RWPE2 (cell line): ENCODE measurements at places on chromosomes 2 and 18.

DNA sequence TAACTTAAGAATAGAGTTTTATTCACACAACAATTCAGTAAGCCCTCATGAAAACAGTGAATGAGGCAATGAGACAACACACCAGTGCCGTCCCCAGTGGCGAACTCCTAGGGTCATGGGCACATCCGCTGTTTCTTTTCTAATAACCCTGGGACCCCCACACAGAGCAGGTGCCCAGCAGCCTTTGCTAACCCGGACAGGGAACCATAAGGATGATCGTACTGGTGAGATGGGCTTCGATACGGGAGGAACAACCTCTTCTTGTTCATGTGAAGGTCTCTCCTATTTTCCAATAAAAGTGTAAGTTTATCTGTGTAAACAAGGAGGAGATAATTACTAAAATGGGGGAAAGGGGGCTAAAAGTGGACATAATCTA, 97.4 kb upstream of the MGAT4A start:
- DNase-seq, result no peak

GRCh38 chr2:201126308-201127151, 10.6 kb downstream of the CFLAR start:
- DNase-seq, result no peak

GRCh38 chr2:192357217-192357616, 162.5 kb upstream of the TMEFF2 start:
- no peak for DNase-seq

GRCh38 chr2:159050426-159050825, 82.0 kb downstream of the TANC1 start:
- no peak for DNase-seq

DNA sequence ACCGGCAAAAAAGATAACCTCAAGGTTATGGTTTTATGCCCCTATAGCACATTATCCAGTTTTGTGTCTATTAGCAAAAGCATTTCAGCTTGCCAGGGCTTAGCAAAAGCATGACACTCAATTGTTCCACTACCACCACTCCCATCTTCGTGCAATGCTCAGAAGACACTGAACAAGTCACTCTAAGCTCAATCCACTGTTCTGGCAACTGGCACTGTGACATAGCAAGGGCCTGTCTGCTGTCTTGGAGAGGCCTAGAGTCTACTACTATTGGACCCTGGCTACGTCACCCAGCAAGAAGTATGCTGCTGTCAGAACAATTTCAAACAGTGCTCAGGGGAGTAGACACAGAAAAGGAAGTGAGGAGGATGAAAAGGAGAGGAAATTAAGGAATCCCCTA, 103.5 kb upstream of the PPP1CB start:
- no peak for DNase-seq

DNA sequence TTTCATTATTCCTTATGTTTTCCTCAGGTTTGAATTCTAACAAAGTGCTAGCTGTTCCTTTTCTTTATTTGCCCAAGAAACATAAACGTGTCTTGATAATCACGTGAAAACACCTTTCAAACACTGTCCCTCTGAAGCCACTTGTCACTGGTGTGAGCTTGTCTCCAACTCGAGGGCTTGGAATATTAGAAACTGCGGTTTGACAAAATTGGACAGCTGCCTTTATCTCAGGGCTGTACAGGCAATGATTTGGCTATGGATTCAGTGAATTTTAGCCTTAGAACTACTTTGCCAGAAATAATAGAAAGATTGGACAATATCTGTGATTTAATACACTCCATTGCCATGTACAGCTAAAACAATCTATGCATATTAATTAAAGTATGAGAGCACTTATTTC, 763.0 kb upstream of the ACVR2A start:
- no peak for DNase-seq

DNA sequence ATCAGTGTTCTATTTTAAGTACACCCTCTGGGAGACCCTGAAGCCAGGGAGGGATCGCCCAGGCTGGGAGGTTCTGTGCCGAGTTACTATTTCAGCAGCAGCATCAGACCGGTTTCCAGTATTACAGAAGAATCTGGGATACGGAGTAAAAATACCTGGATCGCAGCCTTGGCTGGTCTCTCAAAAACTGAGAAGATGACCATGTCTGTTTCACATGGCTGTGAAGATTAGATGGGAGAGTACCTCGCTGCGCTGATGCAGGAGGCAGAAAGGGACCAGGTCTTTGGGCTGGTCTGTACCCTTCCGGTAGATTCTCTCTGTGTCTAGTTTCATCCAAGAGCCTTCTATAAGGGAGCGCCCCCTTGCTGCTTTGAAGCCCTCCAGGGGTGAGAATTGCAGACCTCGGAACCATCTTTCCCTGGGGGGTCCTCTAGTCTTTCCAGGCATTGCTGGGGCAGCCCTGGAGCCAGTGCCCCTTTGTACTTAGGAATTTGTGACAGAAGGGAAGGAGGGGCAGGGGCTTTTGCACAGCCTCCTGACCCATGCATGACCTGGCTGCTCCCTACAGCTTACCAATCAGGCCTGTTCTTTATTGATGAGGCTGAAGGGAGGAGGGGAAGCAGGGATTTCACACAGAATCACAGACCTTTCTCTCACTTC, 56.3 kb upstream of the MAPRE3 start:
- DNase-seq, result no peak

DNA sequence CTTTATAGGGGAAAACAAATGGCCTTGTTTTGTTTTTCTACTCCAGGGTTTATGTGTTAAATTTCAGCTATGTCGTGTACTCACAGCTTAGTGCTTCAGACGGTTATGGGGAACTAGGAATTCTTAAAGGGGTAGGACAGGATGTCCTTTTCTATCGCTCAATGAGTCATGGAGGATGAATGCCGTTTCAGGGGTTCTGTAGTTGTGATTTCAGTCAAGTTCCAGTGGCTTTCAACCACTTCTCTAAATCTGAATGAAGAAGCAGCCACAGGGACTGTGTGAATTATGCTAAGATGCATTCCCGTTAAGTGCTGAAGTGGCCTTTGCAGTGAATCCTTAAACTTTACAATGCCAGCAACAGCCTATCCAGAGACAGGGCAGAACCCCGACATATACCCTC, 1231.7 kb upstream of the ZEB2 start:
- no peak for DNase-seq

GRCh38 chr2:181077128-181077709, 96.8 kb downstream of the UBE2E3 start:
- DNase-seq, result no peak

- no peak for DNase-seq
Observed at GRCh38 chr2:58984731-58985130, 743.6 kb upstream of the FANCL start.

- no peak for DNase-seq
Observed at GRCh38 chr2:66634784-66635183, 199.9 kb downstream of the MEIS1 start.

- DNase-seq, result no peak
Observed at GRCh38 chr2:190404487-190404886, 3.7 kb upstream of the MFSD6 start.

- no peak for DNase-seq
Observed at GRCh38 chr18:39699340-39699964, 2133.9 kb upstream of the CELF4 start.

- no peak for DNase-seq
Observed at GRCh38 chr2:236601316-236602202, 31.9 kb downstream of the ACKR3 start.

- no peak for DNase-seq
Observed at GRCh38 chr2:163594497-163594896, 141.3 kb downstream of the FIGN start.

DNA sequence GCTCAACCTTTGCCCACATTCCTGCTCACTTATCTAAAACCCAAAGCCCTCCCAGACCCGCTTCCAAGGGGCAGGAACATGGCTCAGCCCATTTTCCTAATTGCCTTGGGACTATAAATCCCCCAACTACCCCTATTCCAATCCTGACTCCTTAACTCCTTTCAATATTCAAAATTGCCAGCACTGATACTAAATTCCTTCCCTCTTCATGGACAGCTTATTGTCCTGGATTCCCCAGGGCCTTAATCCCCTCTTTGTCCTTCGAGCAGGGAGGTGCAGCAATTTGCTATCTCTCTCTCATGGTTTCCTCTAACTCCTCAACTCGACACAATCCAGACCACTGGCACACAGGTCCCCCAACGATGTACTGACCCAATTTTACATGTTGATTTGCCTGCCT, 99.1 kb downstream of the SLC25A12 start:
- no peak for DNase-seq

DNA sequence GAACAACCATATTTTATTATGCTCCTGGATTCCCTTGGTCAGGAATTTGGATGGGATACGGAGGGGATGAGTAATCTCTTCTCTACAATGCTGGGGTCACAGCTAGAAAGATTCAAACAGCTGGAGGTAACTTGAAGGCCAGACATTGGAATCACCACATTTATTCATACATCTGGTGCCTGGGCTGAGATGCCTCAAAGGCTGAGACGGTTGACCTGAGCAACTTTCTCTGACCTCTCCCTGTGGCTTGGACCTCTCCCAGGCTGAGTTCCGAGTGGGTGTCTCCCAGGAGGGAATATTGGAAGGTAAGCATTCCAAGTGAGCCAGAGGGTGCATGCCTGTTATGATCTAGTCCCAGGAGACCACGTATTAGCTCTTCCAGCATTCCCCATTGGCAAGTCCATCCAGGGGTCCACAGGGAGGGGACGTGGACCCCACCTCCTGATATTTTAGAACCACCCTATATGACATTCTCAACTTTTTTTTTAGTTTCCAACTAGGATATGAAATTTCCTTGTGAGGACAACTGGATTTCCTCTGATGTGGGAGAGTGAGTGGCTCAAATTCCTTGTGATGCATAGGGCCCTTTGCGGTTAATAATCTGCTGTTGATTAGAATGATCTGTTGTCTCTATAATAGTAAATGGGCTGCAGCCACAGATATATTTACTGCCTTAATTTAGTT, 101.8 kb downstream of the MRPS9 start:
- no peak for DNase-seq

DNA sequence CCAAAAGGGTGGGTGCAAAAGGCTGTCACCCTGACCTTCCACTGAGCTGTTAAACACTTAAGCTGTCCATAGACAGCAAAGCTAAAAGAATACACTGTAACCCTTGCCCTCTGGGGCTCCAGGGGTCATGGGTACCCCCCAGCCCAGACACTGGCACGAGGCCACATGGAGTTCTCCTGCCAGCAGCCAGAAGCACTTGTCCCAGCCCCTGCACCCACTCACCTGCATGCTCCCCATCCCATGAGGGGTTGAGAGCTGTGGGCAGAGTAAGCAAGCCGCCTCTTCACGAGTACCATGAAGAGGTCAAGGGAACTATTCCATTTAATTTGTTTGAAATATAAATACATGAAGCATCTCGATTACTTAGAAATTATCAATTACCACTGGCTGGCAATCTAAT, 867.1 kb upstream of the ZEB2 start:
- DNase-seq, result no peak

DNA sequence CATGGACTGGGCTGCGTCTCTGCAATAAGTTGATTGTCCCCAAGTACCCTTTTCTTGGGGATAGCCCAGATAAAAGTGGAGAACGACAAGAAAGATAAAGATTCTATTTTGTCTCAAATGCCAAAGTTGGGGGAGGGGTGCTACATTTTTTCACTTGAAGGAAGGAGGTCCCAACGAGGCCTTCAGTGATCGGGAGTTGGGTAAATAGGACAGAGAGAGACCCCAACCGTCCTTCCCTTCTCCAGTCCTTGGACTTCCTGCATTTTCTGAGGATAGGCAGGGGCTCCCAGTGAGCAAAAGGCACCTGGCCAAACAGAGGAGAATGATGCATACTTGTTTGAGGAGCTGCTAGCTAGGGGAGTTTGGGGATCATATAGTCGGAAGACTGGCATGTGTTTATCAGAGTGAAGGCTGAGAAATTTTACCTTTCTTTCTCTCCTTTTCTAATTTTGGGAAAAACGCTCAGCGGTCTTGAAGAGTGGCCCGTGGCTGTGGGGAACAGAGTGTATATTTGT, 3.5 kb upstream of the EN1 start:
- no peak for DNase-seq

DNA sequence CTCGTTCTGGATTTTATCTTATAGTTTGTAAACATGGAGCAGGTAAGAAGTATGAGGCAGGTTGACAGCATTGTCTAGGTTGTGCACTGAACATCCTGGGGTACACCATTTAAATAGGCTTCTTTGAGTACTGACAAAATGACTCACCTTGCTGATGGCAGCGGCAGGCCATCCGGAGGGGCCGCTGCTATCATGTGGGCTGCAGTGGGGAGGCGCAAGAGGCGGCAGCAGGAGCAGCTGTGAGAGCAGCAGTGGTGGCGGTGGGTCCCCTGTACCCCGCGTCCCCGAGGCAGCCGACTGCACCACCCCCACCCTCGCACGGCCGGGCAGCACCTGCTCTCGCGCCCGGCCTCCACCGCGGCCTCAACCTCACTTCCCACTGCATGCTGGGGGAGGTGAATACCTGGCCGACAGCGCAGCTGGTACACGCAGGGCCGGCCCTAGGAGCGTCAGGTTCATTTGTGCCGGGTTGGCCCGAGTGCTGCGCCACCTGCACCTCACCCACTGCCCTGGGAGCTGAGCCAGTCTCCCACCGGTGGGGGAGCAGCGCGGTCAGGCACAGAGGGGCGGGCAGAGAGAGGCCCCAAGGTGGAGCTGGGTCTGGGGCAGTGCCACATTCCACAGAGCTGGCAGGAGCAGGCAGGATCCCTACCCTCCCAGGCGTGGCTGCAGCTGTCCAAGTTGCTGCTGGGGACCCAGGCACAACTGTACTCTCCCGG, 154.5 kb upstream of the RBMS1 start:
- peak; percentile 61 for DNase-seq

DNA sequence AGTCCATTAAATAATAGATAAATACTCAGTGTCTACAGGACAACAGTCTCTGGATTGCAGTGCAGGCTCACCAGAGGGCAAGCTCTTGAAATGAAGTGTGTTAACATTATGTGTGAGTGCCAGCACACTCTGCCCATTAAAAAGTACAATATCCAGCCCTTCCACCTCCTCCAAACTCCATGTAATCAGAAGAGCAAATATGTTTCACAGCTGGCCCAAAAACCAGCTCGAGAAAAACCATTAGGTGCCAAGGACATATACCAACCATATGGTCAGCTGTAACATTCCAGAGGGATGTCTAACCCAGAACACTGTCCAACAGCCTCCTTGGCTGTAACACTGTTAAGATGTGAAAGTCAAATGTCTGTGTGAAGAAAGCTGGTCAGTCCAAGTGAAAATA, 112.2 kb downstream of the ZNF385B start:
- no peak for DNase-seq

DNA sequence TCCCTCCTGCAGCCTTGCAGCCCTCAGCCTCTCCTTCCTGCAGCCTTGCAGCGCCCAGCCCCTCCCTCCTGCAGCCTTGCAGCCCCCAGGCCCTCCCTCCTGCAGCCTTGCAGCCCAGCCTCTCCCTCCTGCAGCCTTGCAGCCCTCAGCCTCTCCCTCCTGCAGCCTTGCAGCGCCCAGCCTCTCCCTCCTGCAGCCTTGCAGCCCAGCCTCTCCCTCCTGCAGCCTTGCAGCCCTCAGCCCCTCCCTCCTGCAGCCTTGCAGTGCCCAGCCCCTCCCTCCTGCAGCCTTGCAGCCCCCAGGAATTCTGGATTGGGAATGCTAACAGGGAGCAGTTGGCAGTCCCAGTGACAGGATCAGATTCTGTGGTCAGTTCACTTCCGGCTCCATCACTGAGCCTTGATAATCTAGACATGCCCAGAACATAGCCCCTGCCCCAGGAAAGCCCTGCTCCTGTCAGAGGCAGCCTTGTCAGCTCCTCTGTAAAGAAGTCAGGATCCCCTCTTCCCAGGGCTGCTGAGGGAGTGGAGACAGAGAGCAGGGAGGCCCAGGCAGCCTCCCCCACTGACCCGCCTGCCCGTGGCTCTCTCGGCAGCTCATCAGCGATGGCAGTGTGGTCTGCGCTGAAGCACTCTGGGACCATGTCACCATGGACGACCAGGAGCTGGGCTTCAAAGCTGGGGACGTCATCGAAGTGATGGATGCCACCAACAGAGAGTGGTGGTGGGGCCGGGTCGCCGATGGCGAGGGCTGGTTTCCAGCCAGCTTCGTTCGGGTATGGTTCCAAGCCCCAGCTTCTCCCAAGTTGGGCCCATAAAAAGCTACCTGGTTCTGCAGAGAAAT, 54.8 kb downstream of the FAM168B start:
- no peak for DNase-seq
